ENCODE measurements at places on chromosomes 16 and 17.

- DNase-seq: no peak
Measured at GRCh38 chr17:10018461-10018891, 113.4 kb upstream of the RCVRN start.

DNA sequence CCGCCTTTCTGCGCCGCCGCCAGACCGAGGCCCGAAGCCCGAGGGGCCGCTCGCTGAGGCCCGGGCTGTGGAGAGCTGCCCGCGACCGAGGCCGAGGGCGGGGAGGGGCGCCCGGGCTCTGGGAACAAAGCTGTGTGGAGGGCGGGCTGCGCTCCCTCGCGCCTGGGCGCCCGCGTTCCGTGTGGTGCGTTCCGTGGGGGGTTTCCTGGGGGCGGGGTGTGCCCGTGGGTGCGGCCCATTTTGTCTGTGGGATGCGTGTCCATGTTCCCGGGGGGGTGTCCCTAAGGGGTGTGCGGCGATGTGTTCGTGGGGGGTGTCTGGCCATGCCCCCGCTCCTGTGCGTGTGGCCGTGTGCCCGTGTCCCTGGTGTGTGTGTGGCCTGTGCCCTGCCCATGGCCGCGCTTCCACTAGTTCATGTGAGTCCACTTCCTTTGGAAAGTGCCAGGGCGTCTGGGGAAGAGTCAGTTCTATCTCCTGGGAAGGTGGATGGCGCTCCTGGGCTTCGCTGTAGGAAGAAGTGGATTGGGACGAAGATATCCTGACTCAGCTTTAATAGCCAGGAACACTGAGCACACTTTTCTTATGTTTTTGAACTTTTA lies 520 bp downstream of the JPT2 start:
- peak; percentile 19 for DNase-seq

DNA sequence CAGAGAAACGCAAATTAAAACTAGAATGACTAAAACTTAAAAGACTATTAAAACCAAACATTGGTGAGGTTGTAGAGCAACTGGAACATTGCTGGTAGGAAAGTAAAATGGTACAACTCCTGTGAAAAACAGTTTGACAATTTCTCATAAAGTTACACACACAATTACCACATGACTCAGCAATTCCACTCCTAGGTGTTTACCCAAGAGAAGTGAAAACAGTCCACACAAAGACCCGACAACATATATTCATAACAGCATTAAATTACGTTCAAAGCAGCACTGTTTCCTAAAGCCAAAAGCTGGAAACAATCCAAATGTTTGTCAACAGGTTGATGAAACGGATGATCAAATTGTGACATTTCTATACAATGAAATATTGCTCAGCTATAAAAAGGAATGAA lies 26.5 kb upstream of the ALOX12 start:
- no peak for DNase-seq

DNA sequence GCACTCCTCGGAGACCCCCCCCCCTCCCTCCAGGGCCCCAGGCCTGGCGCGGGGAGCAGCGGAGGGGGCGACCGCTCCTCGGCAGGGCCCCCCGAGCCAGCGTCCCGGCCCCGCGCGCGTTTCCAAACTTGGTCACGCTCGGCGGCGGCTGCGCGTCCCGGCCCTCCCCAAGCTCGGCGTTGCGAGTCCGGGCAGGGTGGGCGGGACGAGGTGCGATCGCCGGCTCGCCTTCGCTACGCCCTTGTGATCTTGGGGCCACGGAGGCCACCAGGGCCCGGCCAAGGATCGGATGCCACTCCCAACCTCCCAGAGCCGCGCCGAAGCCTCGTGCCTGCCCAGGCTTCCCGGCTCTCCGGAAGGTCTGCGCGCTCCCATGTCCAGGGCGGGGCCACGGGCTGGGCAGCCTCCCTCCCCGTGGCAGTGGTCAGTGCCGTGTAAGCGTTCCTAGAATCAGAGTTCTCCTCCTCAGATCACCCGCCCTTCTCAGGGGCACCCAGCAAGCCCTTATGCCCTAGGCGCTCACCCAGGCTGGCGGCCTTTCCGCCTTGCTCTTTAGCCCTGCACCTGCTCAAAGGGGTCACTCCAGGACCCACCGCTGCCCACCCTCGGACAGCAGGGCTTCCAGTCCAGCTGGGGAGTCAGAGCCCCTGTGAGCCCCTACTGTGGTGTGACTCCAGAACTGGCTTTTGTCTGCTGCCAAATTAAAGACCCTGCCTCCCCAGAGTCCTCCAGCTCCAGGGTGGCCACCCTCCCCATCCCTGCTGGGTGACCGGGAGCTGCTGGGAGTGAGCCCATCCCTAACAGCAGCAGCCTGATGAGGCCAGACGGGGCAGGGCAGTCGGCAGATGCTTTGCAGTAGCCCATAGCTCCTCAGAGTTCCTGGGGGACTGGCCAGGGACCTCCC lies 12.2 kb upstream of the MRPS23 start:
- DNase-seq: no peak

DNA sequence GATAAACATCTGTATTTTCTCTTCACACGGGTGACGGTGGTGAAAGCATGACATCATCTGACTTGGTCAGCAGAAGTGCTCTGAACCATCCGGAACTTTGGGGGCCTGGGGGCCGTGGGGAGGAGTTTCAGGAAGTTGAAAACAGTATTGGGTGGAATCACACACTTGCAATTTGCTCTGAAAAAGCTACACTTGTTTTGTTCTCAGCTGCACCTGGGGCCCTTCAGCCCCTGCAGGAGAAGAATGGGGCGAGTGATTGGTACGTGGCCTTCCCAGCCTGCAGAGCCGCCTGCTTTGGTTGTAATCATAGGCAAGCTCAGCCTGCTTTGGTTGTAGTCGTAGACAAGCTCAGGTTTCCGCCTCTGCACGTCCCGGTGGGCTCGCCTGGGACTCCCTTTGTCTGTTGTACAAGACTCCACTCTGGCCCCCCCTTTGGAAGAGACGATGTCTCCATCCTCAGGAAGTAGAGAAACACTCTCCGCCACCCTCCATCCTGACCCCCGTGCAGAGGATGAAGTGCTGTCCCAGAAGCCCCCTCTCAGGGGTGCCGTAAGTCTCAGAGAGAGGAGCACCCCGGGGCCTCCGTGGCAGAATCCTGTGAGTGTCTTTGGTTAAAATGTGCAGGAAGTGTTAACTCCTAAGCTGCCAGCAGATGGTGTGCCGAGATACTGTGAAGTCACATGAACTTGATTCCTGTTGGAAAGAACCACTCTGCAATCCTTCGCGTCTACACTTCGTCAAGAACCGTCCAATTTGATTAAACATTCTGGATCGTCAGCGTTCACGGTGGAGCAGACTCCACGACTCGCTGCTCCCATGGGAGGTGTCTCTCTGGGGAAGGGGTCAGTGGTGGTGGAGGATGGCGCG lies 5.4 kb downstream of the BANP start:
- peak; percentile 27 for DNase-seq

DNA sequence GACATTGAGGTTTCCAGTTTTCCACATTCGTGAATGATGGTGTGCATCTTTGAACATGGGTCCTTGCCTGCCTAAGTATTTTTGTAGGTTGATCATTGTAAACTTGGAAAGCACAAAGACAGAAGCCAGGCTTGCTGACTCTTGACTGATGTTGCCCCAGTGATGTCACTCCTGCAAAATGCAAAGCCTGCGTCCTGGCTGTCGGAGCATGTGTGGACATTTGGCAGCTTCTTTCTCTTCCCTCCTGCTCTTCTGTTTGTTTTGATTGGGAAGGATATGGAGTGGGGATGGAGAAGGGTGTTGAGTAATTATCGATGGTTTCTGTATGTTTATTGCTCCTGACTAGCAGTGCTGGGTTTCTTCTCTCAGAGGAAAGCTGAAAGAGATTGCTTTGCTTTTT lies 3.2 kb downstream of the NDE1 start:
- no peak for DNase-seq
